T follicular helper cell (primary cell): ENCODE measurements at places on chromosomes 16 and 17.

- no peak for DNase-seq
Observed at GRCh38 chr16:51922476-51922875, 624.5 kb downstream of the TOX3 start.

DNA sequence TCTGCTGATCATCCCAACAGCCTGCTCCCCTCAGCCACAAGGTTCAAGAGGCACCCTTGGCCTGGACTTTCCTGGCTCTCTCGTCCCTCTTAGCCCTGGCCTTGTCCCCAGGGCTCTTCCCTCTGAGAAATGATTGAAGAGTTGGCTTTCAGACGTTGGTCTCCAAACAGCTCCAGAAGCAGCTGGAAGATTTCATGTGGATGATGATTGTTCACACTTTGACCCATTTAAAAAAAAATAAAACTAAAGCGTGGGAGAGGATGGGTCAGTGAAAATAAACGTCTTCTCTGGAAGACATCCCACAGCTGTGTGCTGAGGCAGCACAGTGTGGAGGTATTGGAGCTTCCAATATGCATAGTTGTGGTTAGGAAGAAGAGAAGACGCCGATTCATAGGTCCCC, 54.7 kb upstream of the CDH11 start:
- no peak for DNase-seq

DNA sequence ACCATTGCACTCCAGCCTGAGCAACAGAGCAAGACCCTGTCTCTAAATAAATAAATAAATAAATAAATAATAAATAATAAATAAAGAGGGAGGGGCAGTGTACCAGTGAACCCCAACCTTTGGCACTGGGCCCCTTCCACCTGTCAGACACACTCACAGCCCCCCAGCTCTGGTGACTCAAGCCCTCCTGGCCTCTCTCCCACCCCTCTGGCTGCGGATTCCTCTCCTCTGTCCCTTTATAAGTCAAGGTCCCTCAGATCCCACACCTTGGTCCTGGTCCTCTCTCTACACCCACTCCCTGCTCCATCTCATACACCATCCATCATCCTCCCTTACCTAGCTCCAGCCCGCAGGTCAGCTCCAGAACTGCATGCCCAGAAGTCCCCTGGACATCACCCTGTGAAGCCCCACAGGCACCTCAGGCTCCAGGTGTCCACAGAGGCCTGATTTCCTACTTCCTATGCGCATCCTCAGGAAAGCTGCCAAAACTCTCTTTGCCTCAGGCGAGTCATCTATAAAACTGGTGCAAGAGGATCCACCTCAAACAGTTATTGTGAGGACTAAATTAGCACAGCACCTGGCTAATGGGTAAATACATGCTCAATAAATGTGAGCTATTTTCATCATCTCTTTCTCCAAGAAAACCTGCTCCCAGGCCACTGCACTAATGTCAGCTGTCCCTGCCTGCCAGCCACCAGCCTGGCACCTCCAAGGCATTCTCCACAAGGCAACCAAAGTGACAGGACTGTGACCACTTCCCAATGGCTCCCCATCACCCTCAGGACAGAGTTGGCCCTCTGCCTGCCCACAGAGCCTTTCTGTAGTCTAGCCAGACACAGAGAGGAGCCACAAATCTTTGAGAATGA, 46.8 kb downstream of the BEAN1 start:
- DNase-seq: no peak

DNA sequence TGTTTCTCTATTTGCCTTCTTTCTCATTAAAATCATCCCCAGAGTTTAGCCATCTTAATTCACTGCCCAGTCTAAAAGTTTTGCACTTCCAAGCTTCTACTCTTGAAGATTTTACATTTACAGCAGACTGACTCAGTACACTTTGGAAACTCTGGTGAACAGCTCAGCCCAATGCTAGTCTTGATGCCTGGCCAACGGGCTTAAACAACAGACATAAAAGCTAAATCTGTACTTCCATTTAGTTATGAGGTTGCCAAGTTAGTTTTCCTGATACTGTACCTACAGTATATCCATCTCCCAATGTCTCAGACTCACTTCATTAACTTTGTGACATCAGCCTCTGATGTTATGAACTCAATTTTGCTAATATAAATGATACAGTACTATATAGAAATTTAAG, 891.8 kb upstream of the SOX9 start:
- no peak for DNase-seq

DNA sequence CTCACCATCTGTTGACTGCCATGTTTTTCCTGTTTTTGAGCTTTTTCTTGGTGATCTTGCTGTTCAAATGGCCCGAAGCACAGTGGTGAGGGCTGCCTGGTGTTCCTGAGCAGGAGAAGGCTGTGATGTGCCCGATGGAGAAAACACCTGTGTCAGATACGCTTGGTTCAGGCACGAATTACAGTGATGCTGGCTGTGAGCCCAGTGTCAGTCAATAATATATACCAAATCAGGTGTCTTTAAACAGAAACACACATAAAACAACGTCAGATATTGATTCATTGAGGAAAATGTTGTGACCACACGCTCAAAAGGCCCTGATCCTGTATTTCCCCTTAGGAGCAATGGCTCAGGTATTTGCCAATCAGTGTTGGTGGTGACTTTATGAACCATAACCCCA, 111.7 kb downstream of the SDR42E1 start:
- DNase-seq: no peak

DNA sequence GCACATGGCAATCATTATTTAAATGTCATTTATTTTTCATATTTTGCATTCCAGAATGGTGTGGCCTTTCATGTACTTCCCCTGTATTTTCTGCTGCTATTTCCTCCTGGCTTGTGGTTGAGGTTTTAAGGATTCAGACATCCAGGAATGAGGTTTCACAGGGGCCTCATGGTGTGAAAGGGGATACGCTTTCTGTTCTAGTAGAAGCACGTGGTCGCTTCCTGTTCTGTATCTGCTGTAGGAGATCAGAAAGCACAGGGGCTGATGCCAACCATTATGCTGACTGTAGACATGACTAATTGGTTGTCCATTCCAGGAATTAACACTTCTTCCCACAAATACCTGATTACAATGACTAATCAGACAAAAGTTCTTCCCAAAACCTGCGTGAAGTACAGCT, 405.9 kb downstream of the SHISA9 start:
- no peak for DNase-seq

GRCh38 chr16:57355898-57356414, 2.6 kb upstream of the CCL22 start:
- DNase-seq: no peak

DNA sequence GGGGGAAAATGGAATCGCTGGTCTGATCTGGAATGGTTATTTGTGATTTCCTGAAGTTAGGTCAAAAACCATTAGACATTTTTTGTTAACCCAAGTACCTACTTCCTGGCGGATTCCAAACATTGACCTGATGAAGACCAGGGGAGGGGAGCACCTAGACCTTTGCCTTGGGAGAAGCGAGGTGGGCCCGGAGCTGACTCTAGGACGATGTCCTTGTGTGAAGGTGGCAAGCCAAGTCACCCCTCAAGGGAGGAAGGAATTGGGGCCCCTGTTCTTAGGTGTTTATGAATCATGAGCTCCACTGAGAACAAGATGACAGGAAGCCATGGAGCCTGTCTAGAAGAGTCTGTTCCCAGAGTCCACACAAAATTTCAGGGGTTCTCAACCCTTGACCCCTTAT, 204.9 kb upstream of the FOXF1 start:
- no peak for DNase-seq

DNA sequence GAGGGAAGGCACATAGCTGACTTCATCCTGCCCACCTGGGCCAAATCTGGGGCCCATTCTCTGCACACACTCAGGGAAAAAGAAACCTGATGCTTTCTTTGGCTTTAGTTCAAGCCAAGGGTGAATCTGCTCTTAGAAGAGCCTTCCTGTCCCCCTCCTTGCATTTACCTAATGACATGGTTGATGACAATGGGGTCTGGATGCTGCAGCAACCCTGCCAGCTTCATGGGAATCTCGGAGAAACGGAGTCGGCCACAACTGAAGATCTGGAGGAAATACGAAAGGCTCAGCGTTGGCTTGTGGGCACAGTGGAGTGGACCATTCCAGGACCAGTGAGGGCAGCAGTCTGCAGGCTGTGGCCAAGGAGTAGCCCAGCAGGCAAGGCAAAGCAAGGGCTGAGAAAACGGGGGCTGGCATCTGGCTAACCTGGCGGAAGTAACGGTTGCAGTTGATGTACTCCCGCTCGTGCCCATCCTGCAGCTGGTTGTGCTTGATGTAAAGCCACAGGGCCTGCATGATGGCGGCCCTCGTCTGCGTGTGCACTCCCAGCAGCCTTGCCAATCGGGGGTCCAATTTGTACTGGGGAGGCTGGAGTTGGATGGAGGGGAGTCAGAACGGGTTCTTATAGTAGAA, 6.4 kb upstream of the FTSJ3 start:
- no peak for DNase-seq

GRCh38 chr16:47734081-47734857, 273.1 kb downstream of the PHKB start:
- no peak for DNase-seq

GRCh38 chr17:862582-862981, 80.4 kb downstream of the MRM3 start:
- no peak for DNase-seq

DNA sequence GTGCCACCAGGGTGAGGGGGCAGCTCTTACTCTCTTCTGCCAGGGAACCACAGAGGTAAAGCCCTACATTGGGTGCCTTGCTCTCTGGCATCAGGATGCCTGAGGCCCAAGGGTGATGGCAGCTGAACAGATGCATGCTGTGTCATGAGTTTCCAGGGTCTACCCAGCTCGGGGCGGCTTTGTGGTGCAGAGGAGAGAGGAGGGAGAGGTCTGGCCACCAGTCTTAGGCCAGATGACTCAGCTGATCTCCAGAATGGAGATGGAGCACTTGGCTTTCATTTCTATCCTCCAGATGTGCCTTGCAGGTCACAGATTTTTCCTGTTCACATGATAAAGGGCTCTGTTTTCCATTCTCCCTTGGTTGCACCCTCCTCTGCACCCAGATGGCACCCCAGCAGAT, 23.6 kb upstream of the USP22 start:
- no peak for DNase-seq

DNA sequence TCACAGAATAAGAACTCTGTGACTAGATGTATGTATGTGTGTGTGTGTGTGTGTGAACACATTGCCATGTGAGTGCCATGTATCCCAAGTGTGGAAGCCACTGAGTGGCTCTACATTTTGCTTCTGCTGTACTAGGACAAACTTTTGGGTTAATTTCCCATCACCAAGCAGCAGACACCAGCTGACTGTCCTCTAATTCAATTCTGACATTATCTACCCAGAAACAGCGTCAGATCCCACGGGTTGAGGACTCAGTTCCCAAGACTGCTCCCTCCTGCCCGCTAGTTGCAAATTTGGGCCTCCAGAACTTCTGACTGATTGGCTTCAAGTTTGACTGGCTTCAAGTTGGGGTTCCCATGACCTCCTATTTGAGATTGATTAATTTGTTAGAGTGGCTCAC, 29.2 kb downstream of the HS3ST2 start:
- no peak for DNase-seq

DNA sequence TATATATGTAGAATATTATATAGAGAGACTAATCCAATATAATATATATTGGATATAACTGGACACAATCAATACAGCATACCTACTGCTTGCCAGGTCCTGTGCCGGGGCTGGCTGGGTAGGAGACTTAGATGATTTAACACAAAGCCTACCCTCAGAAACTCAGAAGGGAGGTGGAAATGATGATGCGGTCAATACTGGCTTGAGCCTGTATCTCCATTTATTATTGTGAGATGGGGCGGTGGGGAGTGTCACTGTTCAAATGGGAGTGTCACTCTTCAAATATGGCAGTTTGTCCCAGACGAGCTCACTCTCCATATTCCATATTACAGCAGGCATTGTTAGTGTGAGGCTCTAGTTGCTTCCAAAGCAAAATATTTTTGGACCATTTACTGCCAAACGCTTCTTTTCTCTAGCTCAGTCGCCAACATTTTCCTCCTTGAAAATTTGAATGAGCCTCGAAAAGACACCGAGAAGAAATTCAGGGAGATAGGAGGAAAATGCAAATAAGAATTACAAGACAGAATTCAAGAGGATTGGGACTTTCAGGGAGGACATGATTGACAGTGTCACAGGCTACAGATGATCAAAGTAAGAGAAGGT, 70.7 kb downstream of the WSCD1 start:
- no peak for DNase-seq

DNA sequence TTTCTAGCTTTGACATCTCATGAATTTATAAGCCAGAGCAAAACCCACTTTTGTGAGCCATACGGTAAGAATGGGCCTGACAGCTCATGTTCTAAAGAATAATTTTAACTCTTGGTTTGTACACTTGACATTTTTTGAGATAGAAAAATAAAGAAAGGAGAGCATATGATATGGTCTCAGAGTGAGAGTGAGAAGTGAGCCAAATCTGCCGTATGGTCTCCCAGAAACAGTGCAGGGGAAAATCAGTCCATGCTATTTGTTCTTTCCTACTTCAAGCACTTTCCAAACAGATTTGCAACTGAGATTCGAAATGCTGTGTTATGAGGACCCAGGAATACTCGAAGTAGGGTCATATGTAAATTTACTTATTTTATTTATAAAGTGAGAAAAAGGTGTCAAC, 20.9 kb downstream of the SMIM36 start:
- DNase-seq: no peak

DNA sequence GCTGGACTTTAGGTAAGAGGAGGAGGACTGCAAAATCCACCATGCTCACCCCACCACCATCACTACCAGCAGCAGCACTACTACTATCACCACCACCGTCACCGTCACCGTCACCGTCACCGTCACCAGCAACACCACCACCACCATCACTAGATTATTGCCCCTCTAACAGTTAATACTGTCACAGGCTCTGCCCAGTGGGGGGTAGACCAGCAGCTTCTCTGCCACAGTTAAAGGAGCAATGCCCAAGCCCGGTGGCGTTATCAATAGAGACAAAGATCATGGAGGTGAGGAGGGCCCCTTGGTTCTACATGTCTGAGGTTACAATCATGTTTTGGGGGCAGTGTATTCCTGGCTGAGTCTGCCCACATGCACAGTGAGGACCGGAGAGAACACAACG, 184.4 kb upstream of the DYNLRB2 start:
- no peak for DNase-seq

DNA sequence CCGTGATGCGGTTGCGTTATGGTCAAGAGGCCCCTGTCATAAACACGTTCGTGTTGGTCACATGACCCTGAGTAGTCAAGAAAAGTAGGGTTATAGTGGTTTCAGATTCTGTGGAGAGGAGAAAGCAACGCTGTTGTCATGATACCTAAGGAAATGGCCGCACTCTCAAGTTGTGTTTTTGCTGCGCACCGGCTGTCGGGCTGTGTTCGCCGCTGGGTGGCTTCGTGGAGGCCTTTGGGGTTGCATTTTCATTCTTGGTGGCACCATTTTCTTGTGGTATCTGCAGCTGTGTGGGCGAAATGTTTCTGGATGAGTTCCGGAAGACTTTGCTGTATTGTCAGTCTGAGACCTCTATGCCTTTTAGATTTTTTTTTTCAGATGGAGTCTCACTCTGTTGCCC, 35.0 kb downstream of the DEF8 start:
- no peak for DNase-seq

DNA sequence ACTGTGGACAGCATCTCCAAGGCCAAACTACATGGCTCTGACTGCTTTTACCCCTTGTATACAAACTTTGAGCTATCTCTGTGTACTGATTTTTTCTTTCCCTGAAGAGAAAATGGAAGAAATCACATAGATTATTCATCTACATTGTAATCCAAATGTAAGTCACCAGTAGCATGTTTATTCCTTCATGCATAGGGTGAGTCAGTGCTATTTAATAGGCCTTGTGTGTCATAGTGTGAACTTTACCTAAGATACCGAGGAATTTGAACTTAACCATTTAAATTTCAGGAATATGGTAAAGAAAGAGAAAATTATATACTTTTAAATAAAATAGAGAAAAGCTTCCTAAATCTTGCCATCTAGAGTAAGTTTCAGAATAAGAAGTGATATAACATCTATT, 16.5 kb downstream of the PHKB start:
- DNase-seq: no peak

- no peak for DNase-seq
Observed at GRCh38 chr17:48244121-48244711, 136.7 kb downstream of the SNX11 start.
